Fibroblast of mammary gland (primary cell): ENCODE measurements at places on chromosomes 3 and 15.

DNA sequence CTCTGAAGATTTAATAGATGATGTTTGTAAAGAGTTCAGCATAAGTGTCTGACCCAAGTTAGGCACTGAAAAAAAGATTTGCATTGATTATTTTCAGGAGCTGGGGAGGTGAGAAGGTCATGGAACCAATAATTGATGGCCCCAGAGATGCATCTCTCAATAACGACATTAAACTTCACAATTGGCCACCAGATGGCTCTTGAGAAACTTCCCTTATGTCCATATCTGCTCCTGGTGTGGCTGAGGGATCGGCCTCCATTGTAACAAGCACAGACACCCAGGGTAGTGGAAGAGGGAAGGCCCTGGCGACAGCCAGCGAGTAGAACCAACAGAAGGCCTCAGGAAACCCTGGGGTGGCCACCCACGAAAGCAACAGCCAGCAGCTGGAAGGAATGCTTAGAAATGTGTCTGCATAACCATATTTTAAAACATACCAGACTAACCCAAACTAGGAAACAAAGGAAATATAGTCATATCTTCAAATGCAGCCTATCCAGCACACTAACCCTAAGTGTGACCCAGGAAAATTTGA, 536.7 kb downstream of the SOX2 start:
- no peak for DNase-seq

GRCh38 chr3:159761848-159762635, 226.6 kb upstream of the IL12A start:
- DNase-seq, result no peak

DNA sequence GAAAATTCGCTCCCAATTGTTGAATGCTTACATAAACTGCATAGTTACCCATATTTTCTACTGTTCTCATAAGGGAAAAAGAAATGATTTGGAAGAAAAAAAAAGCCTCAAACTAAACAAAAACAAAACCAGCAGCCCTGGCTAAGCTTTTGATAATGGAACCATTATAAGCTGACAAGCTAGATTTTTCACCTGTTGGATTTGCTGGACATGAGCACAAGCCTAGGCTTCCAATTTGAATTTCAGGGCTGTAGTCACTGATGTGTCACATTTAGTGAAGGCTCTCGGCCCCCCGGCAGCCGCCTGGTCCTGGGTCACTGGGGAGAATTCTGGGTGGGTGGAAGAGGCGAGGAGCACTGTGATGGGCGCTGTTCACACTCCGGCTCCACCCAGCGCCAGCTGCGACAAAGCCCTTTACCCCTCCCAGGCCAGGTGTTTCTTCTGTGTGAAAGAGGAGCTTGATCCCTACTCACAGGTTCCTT, 4.6 kb downstream of the FBXL22 start:
- DNase-seq, result no peak

- DNase-seq, result no peak
These were observed 27.3 kb downstream of the ANAPC13 start for GRCh38 chr3:134458406-134458945.

DNA sequence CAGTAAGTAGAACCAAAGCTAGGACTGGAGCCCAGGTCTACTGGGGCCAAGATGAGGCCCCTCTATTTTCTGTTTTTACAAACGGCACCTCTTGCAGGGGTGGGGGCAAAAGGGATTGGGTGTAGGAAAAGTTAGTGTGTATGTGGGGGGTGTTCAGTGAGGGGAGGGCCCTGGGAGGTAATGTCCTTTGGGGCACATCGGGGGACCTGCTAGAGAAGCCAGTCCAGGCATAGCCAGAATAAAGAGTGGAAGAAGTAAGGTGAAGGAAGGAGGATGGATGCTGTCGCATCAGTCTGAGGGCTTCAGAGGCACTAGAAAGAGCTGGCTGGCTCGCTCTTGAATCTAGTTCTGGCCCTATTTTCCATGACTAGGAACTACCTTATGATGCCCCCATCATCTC, 2.6 kb downstream of the PLCD1 start:
- DNase-seq, result no peak

DNA sequence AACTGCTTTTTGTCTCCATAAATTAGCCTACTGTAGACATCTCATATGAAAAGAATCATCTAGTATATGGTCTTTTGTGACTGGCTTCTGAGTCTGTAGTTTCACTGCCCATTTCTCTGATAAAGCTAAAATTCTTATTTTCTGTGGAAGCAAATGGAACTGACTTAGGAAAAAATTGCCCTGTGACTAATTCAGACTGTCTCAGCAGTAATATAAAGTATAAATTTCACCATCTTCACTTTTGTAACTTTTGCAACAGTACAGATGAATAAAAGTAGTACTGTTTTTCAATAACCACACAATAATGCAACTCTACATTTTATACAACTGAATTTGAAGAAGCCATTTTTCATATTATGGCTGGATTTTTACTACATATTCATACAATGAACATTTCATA, 104.1 kb downstream of the TBC1D5 start:
- peak; percentile 62 for DNase-seq

DNA sequence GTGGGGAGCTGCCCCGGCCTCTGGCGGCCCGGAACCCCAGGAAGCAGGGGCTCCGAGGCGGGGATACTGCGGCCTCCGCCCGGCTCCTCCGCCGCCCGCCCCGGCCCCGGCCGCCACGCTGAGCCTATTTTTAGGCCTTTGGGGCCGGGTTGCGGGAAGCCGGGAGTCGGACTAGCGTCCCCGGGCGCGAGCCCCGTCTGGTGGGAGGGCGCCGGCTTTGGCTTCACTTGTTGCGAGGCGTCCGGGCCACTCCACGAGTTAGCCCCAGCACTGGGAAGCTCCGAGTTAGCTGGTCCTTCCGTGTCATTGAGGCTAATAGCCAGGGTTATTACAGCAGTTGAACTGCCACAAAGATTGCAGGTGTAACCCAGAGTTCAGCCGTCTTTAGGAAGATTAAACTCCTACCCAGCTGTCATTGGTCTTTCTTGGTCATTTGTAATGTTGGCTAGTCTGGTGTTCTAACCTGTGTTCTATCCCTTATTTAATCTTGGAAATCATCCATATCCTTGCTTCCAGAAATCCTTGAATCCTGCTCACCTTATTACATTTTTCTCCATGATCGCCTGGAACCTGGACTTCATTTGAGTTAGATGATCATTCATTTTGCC, 791 bp downstream of the GYG1 start:
- peak; percentile 32 for DNase-seq

GRCh38 chr15:51092480-51093040, 2.1 kb downstream of the TNFAIP8L3 start:
- no peak for DNase-seq

DNA sequence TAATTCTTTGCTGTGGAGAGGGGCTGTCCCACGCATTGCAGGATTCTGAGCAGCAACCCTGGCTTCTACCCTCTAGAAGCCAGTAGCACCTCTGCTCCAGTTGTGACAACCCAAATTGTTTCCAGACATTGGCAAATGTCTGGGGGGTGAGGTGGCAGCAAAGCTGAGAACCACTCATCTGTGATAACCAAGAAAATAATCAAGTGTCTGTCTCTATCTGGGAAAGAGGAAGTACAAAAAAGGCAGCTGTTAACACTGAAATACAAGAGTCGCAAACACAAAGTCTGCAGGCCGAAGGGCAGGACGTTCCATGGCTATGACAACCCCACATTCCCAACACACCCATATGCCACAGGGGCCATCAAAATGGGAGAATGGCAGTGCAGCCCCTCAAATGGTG, 42.2 kb upstream of the GNB5 start:
- no peak for DNase-seq

GRCh38 chr3:98592345-98592935, 971 bp downstream of the CPOX start:
- DNase-seq, result no peak
